HCEC 1CT (cell line): ENCODE measurements at places on chromosomes 3 and 15.

- no peak for DNase-seq
These were observed 112.0 kb downstream of the SOX2 start for GRCh38 chr3:181823716-181824115.

DNA sequence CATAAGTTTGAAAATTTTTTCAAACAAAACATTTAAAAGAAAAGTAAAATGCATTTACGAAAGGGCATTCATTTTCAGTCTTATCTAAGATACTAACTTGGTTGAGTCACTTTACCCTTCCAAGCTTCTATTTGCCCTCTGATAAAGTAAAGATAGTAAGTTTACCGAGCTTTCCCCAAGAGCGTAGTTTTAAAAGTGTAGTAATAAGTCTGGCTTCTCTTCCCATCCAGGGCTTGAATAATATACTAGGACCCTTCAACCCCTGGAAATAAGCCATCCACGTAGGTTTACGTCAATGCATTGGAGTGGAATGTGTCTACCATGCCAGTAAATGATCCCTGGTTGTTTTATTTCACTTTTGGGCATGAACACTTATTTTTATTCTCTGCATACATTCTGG is 608.3 kb downstream of the NTRK3 start:
- no peak for DNase-seq

DNA sequence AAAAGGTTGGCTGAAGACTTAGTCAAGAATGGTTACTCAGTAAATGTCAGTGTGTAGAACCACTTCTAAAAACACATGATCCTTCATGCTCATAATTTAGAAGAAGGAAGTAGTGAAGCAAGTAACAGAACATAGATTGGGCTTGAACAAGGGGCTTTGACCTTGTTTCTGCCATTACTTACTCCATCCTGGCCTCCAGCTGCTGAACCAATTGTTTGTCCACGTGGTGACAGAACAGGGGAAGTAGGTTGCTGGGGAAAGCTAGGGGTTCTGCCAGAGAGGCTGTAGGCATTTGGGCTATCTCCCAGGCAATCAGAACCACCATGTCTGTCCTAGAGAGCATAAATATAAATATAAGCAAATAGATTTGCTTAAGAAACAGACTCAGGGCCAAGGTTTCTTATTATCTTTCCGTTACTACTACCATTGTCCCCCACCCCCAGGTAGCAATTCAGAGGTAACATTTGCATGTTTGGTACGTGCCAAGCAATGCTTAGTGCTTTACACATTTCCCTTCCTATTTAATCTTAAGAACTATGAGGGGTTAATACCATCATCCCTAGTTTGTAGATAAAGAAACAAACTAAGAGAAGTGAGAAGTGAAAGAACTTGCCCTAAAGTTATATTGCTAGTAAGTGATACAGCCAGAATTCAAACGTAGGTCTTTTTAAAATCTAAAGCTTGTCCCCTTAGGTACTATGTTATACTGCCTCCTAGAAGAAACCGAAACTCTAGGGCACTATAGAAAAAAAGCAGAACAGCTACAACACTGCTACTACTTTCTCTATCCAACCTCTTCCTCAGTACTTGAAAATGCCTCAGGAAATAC is 3.0 kb upstream of the SPG11 start:
- no peak for DNase-seq

- peak; percentile 60 for DNase-seq
These were observed 9.5 kb downstream of the COPS2 start for GRCh38 chr15:49145651-49146609.

- DNase-seq = no peak
These were observed 450.5 kb upstream of the AZI2 start for GRCh38 chr3:28799084-28799483.

GRCh38 chr3:130894130-130894985 is 474 bp downstream of the ATP2C1 start:
- peak; percentile 25 for DNase-seq
